ENCODE measurements at places on chromosomes 13 and 19.

DNA sequence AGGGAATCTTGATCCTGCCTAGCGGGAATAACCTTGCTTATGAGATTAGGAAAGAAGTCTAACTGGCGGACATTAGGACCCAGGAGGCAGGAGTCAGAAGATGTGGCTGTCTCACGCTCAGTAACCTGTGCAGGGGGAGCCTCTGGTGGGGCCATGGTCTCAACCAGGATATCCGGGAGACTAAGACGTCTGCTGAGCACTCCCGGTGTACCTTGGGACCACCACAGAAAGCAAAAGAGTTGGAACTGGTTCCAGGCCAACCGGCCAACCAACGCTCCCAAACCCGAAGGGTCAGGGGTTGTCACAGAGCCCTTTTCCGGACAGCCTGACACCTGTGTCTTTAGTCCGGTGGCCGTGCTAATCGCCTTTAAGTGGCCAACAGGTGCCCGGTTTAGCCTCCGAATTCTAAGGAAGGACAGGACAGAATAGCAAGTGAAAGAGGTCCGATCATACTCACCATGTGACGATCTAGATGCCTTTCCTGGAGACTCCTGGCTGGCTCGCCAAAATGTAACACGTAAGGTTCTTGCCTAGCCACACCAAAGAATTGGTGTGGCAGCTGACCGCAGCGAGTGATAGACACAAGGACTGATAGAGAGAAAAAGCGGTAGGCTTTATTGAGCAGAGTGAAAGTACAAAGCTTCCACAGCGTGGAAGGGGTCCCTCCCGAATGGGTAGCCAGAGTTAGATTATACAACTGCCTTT is 103.9 kb upstream of the DIAPH3 start:
- DNase-seq, result peak; percentile 15

- no peak for DNase-seq
Observed at GRCh38 chr19:20247016-20247683, 80.1 kb downstream of the ZNF486 start.

DNA sequence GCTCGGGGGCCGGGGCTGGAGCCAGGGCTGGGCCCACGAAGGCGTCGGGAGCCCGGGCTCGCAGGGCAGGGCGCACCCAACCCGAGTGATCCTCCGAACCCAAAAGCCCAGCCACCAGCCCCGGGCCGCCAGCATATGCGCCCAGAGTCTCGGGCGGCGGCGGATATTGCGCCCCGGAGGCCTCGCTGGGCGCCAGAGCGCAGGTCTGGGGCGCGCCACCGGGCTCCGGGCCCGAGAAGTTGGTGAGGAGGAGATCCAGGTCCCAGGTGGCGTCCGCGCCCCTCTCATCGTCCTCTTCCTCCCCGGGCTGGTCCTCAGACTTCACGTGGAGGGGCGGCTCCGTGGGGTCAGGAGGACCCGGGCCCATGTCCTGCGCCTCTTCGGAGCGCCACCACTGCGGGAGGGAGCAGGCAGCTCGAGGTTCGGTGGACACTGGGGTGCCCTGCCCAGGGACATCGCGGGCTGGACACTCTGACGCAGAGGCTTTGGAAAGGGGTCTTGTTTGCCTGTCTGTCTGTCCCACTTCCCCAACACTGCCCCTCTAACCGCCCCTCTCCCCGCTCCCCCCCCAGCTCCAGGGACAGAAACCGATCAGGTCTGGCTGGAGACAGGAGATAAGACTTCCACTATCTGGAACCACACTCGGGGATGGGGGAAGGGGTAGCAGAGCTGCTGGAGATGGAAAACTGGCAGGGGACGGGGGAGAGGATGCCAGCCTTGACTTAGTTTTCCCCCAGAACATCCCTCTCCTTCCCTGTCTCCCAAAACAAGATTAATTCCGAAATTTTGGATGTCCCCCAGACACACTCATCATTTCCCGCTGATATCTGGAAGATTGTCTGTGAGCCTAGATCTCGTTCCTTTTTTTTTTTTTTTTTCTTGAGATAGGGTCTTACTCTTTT is 1.0 kb downstream of the KLF1 start:
- DNase-seq, result no peak

- no peak for DNase-seq
Observed at GRCh38 chr13:33078263-33078662, 62.0 kb downstream of the KL start.

DNA sequence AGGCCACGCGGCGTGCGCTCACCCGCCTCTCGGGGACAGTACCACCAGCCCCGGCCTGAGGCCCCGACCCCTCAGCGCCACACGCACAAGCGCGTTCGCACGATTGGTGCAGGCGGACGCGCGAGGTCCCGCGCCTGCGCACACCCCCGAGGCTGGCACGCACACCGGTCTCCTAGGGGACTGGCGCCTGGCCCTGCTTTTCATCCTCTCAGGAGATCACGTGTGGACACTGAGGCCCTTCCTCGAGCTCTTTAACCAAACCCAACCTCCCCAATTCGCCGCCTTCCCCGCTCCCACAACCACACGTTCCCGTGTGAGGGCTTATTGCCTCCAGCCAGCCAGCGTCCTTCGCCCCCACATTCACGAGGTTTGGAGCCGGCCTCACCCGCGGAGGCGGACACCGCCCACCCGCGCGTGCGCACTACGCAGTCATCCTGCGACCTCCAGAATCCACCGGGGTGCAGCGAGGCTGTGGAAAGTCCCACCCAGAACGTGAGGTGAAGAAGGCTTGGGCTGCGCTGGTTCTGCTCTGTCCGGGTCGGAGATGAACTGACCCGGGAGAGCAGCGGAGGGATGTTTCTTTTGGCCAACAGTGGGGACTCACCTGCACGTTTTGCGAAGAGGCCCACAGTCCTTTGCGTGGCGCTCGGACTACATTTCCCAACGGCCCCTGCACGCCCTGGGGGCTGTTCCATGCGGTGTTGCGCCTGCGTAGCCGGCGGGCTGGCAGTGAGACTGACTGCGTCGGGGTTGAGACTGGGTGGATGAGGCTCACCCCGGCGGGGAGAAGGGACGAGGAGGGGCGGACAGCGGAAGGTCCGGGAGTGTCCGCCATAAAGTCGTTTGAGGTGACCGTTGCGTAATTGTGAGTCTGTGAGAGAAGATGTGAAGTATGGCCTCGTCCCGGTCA is 539 bp upstream of the ZNF667 start:
- DNase-seq, result peak; percentile 76

DNA sequence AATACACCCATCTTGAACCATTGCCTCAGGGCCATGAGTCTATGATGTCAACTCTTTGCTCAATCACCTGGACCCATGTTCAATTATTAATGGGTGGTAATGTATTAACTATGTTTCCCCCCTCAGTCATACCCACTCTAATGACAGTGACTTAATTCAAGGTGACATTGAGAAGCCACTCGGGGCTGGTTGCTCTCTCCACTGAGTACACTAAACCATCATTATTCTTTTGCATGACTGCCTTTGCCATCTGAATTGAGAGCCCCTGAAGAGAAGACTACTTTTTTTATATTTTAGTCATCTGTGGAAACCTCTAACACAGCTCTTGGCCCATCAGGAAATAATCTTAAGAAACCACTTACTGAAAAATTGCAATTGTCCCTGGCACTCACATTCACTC is 139.2 kb upstream of the SOX21 start:
- DNase-seq, result no peak

DNA sequence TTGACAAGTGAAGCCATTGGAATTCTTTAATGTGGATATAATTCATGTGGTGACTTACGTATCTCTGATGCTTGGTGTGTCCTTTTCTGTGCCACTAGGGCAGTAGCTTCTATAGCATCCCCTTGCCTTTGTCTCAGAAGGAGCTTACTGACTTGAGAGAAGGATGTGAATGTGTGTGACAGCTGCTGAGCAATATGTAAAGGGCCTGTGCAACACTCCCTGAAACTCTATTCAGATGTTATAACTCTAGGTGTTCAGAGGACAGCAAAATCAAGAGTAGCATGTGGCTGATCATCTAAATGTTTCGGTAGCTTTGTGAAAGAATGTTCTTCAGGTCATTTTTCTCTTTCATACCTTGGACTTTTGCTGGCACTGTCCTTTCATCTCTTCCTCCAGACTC is 189.5 kb downstream of the LMO7 start:
- no peak for DNase-seq

DNA sequence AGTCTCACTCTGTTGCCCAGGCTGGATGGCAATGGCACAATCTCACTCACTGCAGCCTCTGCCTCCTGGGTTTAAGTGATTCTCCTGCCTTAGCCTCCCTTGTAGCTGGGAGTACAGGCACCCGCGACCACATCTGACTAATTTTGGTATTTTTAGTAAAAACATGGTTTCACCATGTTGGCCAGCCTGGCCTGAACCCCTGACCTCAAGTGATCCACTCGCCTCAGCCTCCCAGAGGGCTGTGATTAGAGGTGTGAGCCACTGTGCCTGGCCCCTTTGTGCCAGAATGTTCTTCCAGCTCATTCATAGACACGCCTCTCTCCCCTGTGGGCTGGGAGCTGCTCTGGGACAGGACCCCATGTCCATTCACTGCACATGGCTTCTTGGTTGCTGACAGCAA is 9.1 kb downstream of the MYDGF start:
- DNase-seq, result no peak

GRCh38 chr13:94712287-94712811 is at the start of gene SOX21:
Gene SOX21, minus strand, starts transcription at chr13:94712545. Its CDS starts 496 bp downstream, at chr13:94712049.
- no peak for DNase-seq

DNA sequence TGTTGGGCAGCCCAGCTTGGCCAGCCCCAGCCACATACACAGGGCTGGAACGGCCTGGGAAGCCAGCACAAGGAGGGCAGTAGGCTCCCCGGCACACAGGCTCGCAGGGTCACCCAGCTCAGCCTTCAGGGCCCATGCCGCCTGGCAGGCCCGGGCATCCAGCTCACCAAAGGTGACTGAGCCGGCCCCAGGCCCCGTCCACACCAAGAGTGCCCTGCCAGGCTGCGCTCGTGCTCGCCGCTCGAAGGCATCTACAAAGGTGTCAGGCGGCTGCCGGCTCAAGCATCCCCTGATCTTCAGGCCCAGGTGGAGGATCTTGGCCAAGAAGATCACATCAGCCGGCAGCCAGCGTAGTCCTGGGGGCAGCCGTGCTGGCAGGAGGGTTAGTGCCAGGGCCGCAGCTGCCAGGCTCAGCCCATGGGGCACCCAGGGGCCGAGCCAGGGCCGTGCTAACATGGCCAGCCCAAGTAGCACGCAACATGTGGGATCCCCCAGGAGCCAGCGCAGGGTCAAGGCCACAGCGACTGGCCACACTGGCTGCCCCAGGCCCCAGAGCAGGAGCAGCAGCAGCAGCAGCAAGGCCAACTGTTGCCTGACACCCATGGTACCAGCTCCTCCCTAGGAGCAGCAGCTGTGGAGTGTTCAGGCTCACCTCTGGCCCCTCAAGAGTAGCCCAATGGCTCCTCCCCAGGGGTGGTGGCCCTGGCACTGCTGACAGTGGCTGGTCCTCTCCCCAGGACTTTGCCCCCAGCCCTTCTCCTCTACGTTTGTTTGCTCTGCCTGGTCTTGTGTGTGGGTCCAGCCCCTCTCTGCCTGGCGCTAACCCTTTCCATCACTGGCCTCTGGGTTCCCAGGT is at the start of gene SLC27A5:
TSS of gene SLC27A5 (minus strand) at position 640 of the 856 bp plus-strand sequence. CDS start at position 603, 37 bp downstream.
- DNase-seq, result no peak

DNA sequence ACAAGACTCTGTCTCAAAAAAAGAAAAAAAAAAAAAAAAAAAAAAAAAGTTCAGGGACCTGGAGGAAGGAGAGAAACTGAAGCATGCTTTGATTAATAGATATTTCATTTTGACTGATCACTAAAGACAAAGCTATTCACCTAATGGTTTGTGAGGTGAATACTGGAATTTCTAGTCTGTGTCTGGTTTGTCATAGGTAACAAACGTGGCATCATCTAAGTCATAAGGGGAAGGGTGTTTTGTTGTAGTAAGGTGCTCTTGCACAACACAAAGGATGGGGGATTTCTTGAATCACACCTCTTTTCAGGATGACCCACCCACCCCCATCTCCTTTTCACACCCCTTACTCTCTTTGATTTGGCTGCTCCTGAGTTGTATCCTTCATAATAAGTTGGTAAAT is 13.8 kb upstream of the ZNF69 start:
- no peak for DNase-seq

DNA sequence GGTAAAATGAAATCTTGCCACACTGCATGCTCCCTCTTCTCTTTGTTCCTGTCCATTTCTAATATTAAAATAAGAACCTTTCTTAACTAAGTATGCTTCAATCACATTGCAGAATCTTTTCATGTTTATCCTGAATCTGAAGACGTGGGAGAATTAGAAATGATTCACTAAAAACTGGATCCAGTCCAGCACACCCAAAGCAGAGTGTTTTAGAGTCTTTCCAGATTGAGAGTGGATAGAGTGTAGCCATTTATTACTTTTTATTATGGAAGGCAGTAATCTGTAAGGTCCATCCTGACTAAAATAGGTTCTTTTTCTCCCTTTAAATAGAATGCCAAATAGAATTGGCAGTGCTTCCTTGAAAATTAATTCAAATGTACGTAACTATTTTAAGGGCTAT is 453.5 kb downstream of the TDRD3 start:
- no peak for DNase-seq

- no peak for DNase-seq
Observed at GRCh38 chr13:74651121-74651520, 516.9 kb upstream of the KLF12 start.

GRCh38 chr13:19634256-19634740 is 839 bp downstream of the MPHOSPH8 start:
- no peak for DNase-seq

GRCh38 chr13:43300865-43301264 is 277.5 kb downstream of the DNAJC15 start:
- no peak for DNase-seq

GRCh38 chr19:3478409-3479176 is 1.7 kb downstream of the SMIM24 start:
- DNase-seq, result no peak

DNA sequence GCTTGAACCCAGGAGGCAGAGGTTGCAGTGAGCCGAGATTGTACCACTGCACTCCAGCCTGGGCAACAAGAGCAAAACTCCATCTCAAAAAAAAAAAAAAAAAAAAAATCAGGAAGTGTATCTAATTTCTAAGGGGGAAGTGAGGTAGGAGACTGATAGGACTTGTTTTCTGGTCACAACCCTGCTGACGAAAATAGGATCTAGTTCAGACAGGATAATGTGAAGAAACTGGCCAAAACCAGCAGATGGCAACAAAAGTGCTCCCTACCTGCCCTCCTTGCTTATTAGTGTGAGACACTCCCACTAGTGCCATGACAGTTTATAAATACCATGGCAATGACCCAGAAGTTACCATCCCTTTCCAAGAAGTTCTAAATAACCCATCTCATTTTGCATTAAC is 36.0 kb upstream of the KPNA3 start:
- no peak for DNase-seq

- no peak for DNase-seq
Observed at GRCh38 chr19:49155005-49155819, at the start of gene HRC. Gene HRC, minus strand, starts transcription at chr19:49155396. Its CDS starts 159 bp downstream, at chr19:49155237.

DNA sequence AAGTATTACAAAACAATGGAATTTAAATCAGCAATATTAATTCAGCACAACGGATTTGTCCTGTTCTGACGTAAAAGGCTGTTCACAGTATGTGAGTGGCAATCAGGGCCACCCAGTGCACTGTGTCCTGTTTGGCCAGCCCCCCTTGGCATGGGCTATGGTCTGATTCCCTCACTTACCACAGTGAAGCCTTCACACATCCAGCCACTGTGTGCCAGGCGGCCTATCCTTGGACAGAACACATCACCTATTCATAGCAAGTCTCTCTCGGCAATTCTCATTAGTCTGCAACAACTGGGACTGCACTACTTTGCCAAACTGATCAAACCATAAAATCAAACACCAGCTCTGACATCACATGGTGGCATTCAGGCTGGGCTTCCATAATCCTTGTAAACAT is 221.5 kb upstream of the TSHZ3 start:
- DNase-seq, result no peak

GRCh38 chr13:112251930-112252585 is 124.1 kb upstream of the SPACA7 start:
- DNase-seq, result no peak

Data from HuH-7 (cell line).